CD8-positive, alpha-beta memory T cell (primary cell): ENCODE measurements at places on chromosomes 1 and 21. TPM values are rescaled to one million over a fixed set of nuclear protein-coding genes. Genes with fewer than 3 reads are reported as not detected.
A peak's percentile ranks its signal among the peaks of the same experiment; 100 is the strongest.

The FMO5 gene
- total RNA-seq = 0.35 TPM

The BROX gene
- total RNA-seq = 46.9 TPM

The EFCAB7 gene
- 6.7 TPM for total RNA-seq

The ACTN2 gene
- total RNA-seq = not detected

DNA sequence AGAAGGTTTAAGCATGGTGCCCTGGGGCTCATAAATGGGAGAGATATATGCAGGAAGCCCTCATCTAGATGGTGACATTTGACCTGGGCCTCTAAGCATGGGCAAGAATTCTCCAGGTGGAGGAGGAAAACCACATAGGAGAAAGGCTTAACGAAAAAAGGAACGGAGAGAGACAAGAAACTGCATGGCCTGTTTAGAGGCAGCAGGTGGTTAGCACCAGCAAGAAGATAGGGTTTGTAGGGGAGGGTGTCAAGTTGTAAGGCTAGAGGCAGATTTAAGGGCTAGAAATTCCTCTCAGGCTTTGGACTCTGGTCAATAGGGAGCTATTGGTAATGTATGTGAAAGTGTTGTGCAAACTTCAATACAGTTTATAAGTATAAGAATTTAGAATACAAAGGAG lies 8.2 kb upstream of the MAPKAPK2 start:
- H3K4me1 ChIP-seq = peaks cover 3% of the 10 kb centered on the region
- H3K4me3 ChIP-seq = no peak overlapping the region
- no peaks in the 10 kb centered on the region for H3K36me3 ChIP-seq
- DNase-seq = no peak

- no peak overlapping the region for H3K4me3 ChIP-seq
- H3K27me3 ChIP-seq = no peaks in the 10 kb centered on the region
- no peak overlapping the region for H3K27ac ChIP-seq
- no peak for DNase-seq
- H3K36me3 ChIP-seq = no peaks in the 10 kb centered on the region
These were observed 24.2 kb upstream of the CR2 start for GRCh38 chr1:207429963-207430362.

DNA sequence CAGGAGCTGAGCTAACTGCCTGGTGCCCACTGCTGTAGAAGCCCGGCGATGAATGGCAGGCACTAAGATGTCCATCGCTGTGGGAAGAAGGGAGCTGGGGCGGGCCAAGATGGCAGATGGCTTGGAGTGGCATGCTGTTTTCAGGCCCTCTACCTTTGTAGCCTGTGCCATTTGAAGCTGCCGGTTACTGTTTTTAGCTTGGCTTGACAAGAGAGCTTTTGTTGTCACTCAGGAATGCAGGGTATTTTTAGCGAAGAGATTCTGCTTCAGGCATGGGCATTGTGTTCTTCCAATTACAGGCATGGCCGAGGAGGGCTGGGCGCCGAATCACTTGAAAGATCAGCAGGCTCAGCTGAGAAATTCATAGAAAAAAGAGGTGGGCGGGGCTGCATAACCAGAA lies 348.7 kb downstream of the RPS6KC1 start:
- no peak overlapping the region for H3K27ac ChIP-seq
- no peaks in the 10 kb centered on the region for H3K4me1 ChIP-seq
- no peaks in the 10 kb centered on the region for H3K36me3 ChIP-seq
- H3K27me3 ChIP-seq = no peaks in the 10 kb centered on the region
- no peak overlapping the region for H3K4me3 ChIP-seq

GRCh38 chr1:32001863-32002262 lies 11.8 kb upstream of the KHDRBS1 start:
- no peaks in the 10 kb centered on the region for H3K4me1 ChIP-seq
- H3K4me3 ChIP-seq = no peak overlapping the region
- H3K27me3 ChIP-seq = no peaks in the 10 kb centered on the region
- no peak overlapping the region for H3K27ac ChIP-seq
- no peak for DNase-seq

- no peak overlapping the region for H3K27ac ChIP-seq
- H3K36me3 ChIP-seq = peaks cover 61% of the 10 kb centered on the region
- peaks cover 56% of the 10 kb centered on the region for H3K4me1 ChIP-seq
- no peaks in the 10 kb centered on the region for H3K27me3 ChIP-seq
- no peak overlapping the region for H3K4me3 ChIP-seq
These were observed 9.8 kb downstream of the C1orf74 start for GRCh38 chr1:209774592-209774991.

- H3K27ac ChIP-seq = no peak overlapping the region
- DNase-seq = no peak
- H3K27me3 ChIP-seq = no peaks in the 10 kb centered on the region
These were observed 374.4 kb upstream of the PRMT6 start for GRCh38 chr1:106681939-106682522.

GRCh38 chr1:27689423-27690173 lies 17.6 kb upstream of the IFI6 start:
- no peaks in the 10 kb centered on the region for H3K4me1 ChIP-seq
- DNase-seq = no peak
- no peaks in the 10 kb centered on the region for H3K27me3 ChIP-seq
- H3K27ac ChIP-seq = no peak overlapping the region
- H3K36me3 ChIP-seq = no peaks in the 10 kb centered on the region

- no peak overlapping the region for H3K27ac ChIP-seq
- no peak overlapping the region for H3K4me3 ChIP-seq
- no peaks in the 10 kb centered on the region for H3K4me1 ChIP-seq
- H3K27me3 ChIP-seq = no peaks in the 10 kb centered on the region
- no peaks in the 10 kb centered on the region for H3K36me3 ChIP-seq
- DNase-seq = no peak
These were observed 616.8 kb downstream of the RWDD3 start for GRCh38 chr1:95850763-95851162.

DNA sequence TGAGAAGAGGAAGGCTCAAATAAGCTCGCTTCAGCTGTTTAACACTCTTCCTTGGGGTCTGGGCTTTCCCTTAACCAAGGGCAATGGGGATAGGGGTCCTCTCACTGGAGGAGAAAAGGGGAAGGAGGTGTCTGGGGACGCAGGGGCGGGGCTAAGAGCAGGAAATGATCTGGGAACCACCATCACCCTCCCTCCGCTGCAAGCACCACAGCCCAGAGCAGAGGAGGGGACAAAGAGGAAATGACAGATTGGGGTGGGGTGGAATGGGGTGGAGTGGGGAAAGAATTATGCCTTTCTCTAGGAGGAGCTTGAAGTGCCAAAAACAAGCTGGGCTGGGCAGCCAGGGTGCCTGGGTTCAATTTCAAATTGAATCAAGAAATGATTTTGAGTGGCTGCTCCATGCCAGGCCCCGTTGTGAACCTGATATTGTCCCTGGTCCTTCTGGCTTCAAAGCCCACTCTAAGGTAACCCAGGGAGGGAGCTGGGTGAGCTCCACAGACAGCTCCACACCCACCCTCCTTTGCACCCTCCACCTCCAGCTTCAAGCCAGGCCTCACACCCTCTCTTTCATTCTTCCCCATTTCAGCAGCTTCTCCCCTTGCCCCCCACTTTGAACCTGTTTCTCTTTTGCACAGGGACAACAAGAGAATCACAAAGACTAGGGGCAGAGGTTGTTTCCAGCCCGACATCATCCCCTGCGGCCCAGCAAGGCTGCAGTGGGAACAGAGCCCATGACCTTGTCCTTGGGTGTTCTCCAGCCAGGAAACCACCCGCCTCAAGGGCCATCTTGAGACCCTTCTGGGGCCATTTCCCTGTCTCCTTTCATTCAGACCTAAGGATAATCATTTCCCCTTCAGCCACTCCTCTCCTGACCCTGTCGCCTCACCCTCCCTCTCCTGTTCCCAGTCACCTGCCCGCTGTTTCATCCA lies 1.1 kb downstream of the ARHGAP30 start:
- no peaks in the 10 kb centered on the region for H3K27me3 ChIP-seq
- H3K36me3 ChIP-seq = no peaks in the 10 kb centered on the region
- H3K4me1 ChIP-seq = peaks cover 64% of the 10 kb centered on the region
- peak; percentile 85 for DNase-seq
- H3K4me3 ChIP-seq = peak overlapping the region; percentile 84
- H3K27ac ChIP-seq = peak overlapping the region; percentile 88

- no peak for DNase-seq
- peaks cover 23% of the 10 kb centered on the region for H3K4me1 ChIP-seq
- H3K4me3 ChIP-seq = no peak overlapping the region
- H3K27me3 ChIP-seq = no peaks in the 10 kb centered on the region
These were observed 37.8 kb downstream of the LRRC71 start for GRCh38 chr1:156958247-156958714.
